ENCODE measurements at places on chromosomes 6 and 20. TPM values are rescaled to one million over a fixed set of nuclear protein-coding genes. Genes with fewer than 3 reads are reported as not detected.

GRCh38 chr6:116682334-116682712 lies 1.3 kb downstream of the KPNA5 start:
- DNase-seq: no peak

GRCh38 chr6:100614933-100615332 lies 150.2 kb upstream of the SIM1 start:
- no peak for DNase-seq

DNA sequence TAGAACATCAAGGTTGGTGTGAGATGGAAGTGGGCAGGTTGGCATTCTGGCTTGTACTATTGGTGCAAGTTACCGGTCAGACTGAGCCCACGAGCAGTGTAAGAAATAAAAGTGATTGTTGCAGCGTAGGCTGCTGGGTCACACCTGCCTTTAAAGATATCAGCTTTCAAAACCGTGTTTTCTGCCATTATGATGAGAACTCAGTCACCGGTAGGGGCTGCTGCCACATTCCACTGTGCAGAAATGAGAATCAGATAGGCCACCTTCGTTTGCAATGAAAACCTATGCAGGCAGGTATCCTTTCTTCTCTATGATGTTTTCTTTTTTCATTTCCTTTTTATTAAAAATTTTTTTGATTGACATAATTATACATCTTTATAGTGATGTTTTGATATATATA lies 168.5 kb downstream of the MYLK4 start:
- no peak for DNase-seq

The NOX3 gene
- total RNA-seq: not detected

The ELOVL4 gene
- 1.2 TPM for total RNA-seq

The AVP gene
- total RNA-seq: not detected

GRCh38 chr6:23073821-23074220 lies 504.5 kb downstream of the HDGFL1 start:
- no peak for DNase-seq

DNA sequence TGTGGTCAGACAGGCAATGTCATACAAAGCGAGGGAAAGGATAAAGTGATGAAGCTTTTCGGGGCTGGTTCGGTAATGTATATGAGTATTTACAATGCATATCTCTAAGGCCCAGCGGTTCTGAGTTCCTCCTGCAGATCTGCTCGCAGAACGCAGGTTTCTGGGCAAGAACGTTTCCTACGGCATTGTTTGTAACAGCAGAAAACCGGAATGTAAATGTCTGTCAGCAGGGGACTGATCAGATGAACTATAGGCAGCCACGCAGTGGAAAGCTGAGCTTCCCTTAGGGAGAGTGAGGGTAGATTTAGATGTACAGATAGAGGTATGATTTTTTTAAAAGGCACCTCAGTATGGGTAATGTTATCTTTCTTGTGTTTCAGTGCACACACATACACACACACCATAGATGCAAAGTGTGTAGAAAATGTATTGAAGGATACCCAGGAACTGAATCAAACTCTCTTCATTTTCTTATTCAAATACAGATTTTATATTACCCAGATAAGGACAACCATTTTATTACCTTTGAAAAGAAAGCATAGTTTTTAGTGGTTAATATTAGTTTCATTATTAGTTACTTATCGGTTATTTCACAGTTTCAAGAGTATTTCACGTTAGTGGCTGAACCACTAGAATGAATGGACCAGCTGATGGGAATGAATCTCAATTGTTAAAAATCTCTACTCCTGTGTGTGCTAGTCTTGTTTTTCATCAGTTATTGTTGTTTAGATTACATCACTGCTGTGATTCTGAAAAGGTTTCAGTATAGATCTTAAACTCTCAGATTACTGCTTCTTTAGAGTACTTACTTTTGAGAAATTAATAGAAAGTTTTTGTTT lies 56.2 kb downstream of the SNX9 start:
- no peak for DNase-seq

DNA sequence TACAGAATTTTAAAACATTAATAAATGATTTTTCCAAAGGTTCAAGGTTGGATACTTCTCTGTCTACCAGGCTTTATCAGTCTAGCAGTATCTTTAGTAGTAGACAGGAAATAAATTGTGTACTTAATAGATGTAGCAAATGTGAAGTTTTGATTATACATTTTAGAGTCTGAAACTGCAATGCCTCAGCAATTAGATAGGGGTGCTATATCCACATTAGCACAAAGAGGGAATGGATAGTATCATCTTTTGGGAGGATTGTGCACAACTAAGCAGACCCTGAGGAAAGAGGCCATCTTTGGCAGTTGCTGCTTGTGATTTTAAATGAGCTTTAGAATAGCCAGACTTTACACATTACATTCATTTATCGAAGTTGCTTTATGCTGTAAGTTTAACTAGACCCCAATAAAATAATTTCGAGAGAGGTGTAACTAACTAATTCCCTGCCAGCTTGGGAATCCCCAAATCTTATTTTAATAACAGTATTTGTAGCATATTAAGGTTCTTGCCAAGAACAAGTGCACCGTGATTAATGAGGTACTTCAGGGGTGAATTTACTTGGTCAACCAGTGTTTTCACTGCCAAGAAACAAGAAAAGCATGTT lies 2.8 kb downstream of the KCNQ5 start:
- no peak for DNase-seq

Data from sciatic nerve (tissue), 2 donors.